Right renal pelvis (tissue), 4 donors: ENCODE measurements at places on chromosomes 7 and 10.

DNA sequence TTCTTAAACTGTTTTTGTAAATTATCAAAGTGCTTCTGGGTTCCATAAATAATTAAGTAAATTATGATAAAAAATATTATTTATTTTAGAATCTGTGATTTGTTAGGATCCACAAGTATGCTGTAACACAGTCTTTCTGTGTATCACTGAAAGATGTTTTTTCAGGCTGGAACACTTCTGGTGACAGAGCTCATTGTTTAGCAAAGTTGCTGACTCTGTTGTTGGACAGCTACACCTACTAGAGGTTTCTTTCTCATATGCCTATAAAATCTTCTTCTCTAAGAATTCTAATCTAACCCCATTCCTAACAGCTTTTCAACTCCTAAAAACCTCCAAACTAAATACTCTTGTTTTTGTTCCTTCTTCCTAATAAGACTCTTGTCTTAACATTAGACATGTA lies 176.8 kb downstream of the THSD7A start:
- no peak for DNase-seq

DNA sequence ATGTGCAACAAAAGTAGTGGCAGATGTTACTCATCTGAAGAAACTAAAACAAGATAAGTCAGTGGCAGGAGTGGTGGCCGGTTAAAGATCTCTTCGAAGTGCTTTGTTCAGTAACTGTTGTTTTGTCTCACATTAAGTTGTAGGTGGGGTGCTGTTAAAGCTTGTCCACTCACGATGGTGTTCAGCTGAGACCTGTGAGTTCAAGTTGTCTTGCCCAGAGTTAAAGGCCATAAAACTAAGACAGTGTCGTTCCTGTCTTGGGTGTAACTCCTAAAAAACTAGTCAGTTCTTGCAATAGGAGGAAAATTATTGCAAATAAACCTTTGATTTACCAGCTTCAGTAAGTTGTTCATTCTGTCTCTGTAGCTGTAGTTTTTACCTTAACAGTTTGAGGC lies 857 bp upstream of the FOXP2 start:
- DNase-seq, result no peak

- no peak for DNase-seq
These were observed 350.8 kb upstream of the BMPER start for GRCh38 chr7:33554576-33554975.

DNA sequence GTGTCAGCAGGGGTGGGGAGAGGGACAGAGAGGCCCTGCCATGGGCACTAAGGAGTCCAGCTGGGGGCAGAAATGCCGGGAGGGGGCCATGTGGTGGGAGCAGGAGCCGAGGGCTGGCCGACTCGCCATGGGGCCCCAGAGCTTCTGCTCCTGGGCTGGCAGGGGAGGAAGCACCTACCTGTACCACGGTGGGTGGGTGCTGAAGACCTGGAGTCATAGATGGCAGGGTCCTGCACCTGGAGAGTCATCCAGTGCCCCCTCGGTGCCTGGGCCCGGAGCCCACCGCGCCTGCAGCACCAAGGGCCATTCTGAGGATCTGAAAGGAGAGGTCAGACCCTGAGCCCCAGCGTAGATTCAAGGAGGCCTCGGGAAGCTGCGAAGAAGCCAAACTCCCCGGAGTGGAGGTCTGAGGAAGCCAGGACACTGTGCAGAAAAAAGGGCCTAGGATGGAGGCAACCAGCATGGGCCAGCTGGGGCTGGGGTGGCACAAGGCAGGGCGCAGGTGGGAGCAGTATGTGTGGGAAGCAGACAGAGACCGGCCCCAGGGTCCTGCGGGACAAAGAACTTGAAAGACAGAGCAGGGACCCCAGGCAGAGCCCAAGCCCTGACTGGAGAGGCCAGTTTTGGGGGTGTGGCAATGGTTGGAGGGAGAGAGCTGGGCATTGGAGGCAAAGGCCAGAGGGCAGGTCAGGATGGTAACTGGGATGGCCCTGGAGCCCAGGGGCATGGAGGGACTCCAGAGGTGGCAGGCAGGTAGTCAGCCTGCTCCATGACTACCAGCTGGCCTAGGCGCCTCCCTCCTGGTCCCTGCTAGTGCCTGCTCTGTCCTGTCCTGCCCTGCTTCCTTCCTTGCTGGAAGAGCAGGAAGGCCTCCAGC lies 26.7 kb upstream of the SMARCD3 start:
- no peak for DNase-seq

DNA sequence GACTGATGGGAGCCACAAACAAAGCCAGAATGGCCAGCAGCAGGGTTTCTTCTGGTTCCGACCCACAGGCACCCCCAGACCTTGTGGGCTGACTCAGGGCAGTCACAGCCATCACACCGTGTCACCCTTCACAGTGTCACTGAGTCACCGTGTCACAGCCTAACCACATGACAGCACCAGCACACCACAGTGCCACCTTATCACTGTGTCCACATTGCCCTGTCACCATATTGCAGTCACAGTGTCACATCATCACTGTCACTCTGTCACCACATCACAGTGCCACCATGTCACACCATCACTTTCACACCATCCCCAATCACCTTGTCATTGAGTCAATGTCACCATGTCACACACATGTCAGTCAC lies 77.0 kb downstream of the OAT start:
- DNase-seq, result no peak

GRCh38 chr10:120105001-120105400 lies 212.5 kb downstream of the SEC23IP start:
- no peak for DNase-seq

GRCh38 chr10:87092861-87093631 lies 1.6 kb downstream of the GLUD1 start:
- DNase-seq, result no peak

DNA sequence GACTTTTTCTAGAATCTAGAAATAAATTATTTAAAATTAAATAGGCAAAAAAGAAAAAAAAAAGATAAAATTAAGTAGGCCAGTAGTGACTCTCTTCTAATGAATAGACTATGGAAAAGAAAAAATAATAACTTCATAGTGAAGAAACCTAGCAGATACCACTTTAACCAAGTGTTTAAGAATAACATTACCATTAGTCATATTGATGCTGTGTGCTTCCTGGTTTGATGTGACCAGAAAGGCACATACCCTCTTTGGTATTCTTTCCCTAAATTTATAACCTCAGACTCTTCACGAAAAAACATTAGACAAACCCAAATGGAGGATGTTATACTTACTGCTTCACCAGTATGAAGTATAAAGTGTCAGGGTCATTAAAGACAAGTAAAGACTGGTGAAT lies 42.6 kb downstream of the KIF20B start:
- no peak for DNase-seq

- no peak for DNase-seq
These were observed 84.7 kb downstream of the TMEM178B start for GRCh38 chr7:141158561-141158960.

GRCh38 chr10:72953687-72954086 lies 919 bp downstream of the PLA2G12B start:
- no peak for DNase-seq

DNA sequence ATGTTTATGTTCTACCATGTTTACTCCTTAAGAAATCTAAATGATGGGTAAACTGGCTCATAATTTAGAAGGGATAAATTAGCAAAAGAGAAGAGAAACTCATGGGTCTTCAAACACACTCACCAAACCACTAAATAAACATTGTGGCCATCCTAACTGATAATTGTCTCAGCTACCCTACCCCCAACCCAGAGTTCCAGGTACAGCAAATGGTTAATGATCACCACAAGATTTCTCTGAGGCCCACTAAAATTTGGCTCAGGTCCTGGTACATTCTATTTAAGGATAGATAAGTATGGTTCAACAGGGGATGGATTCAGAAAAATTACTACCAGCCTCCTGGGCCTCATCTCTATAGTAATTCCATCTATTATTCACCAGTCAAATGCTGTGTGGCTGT lies 21.4 kb downstream of the SLC25A13 start:
- DNase-seq, result no peak

DNA sequence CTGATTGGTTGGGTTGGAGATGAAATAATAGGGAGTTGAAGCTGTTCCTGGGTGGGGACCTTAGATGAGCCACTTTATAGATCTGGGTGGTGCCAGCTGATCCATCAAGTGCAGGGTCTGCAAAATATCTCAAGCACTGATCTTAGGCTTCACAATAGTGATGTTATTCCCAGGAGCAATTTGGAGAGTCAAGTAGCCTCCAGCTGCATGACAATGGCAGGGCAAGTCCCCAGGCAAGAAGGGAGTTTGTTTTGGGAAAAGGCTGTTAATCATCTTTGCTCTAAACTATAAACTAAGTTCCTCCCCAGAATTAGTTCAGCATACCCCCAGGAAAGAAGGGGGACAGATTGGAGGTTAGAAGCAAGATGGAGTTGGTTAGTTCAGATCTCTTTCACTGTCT lies 47.7 kb upstream of the WAPL start:
- DNase-seq, result no peak

GRCh38 chr7:11829954-11830353 lies 2.0 kb downstream of the THSD7A start:
- DNase-seq, result no peak

DNA sequence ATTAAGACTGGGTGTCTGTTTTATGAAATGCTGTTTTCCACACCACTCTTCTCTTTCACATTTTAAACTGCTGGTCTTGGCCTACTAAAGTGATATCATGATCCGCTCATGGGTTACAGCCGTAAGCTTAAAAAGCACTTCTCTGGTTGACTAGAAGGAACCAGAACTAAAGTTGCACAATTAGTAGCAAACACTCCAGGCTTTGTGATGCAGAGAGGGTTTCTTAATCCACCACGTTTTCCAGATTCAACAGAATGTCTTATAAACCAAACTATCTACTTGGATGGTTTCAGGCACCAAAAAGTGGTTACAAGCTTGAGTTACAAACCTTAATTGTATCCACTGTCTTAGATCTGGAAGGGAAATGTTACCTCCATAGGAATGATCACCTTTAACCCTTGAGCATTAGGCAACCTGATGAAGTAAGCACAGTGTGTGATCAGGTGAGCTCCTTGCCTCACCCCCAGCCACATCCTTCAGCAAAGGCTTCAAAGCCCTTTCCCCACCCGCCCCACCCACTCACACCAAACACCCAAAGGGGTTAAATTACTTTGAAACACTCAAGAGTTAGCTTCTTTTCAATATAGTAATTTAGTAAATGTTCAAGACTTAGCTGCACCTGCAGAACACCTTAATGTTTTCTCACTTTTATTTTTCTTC lies 3.5 kb downstream of the ELMO1 start:
- no peak for DNase-seq

DNA sequence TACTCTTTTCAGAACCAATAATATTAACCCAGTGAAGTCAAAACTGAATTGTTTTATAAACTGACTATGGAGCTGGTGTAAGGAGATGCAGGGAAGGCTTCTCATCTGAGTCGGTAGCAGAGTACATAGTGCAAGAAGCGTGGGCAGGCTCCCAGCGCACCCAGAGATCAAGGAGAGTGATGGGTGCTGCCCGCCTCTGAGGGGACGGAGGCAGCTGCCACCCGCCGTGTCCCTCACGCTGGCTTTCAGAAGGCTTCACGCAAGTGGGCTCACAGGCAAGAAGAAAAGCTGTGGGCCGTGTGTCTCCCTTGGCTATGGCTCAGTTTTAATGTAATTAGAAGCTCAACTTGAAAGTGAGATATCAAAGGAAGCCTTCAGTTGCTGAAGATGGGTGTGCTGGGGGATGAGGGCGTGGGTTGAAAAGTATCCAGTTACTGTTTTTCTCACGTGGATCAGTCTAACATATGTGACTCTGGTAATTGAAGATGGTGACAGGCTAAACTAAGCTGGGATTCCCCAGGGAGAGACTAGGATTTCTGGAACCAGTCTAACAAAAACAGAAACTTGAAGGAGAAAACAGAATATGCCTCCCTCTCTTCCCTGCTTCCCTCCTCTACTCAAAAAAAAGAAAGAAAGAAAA lies 159.9 kb downstream of the MGMT start:
- DNase-seq, result no peak

GRCh38 chr10:121288864-121289661 lies 309.2 kb downstream of the FGFR2 start:
- no peak for DNase-seq

GRCh38 chr7:68143345-68143744 lies 1146.7 kb downstream of the TYW1 start:
- DNase-seq, result no peak

DNA sequence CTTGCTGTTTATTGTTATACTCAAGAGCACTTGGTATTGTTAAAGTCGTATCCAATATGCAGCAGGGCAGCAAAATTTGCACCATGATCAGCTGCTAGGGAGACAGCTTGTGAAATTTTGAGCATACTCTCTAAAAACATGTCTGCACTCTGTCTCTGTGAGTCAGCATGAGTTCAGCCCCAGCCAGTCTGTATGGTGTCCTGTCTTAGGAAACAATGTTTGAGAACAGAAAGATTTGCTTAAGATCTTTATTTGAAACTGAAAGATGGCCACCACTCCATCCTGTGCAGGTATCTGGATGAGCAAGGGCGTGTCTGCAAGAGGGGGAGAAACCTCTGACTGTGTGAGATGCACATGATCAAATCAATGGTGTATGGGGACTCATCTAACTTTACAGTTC lies 97.1 kb downstream of the GNAI1 start:
- DNase-seq, result no peak

GRCh38 chr10:5587151-5588079 lies 62.7 kb downstream of the CALML3 start:
- DNase-seq, result no peak

DNA sequence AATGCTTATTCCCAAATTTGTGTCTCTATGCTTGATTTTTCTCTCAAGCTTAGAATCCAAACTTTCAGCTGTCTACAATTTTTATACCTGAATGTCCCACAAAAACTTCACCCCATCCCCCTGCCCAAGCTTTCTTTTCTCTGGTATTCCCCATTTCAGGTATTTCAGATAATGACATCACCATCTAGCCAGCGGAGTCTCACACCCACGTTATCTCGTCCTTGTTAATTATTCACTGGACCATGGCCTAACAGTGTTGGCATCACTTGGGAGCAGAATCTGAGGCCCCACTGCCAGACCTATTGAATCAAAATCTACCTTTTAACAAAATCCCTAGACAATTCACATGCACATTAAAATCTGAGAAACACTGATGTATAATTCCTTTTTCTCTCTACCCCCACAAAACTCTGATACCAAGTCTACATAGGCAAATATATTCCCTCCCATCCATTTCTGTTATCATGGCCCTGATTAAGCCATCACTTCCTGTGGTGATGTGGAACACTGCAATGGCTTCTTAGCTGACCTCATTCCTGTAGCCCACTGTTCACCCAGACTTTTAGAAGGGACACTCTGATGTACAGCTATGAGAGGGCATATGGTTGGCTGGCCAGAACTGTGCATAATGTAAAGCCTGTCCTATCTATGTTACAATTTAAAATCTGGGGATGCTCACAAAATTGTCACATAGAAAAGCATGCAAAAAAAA lies 31.4 kb downstream of the ZNF438 start:
- DNase-seq, result no peak

GRCh38 chr10:75211007-75211691 lies 553 bp downstream of the VDAC2 start:
- DNase-seq, result no peak

DNA sequence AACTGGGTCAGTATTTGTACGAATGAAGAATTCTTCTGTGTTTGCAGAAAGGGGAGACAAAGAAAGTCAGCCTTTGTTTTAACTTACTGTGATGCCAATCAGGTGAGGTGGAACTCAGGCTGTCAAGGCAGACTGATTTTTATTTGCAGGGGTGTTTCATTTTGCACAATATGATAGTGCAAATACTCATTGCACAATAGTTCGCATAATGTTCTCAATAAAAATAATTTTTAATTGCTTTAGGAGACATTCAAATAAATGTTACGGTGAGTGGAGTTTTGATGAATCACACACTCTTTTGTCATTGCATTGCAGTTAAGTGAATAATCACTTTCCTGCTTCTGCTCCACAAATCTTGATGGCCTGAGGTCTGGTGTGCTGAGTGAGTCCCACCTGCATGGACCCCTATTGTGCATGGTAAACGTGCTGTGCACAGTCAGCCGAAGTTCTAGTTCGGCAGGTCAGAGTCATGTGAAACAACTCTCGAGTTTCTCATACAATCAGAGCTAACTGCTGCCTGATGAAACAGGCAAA lies 141.3 kb upstream of the FZD8 start:
- no peak for DNase-seq
